Calu3 (cell line): ENCODE measurements at places on chromosomes 1 and 21.
A peak's percentile ranks its signal among the peaks of the same experiment; 100 is the strongest.

- no peak for DNase-seq
Measured at GRCh38 chr21:42496839-42497202, 797 bp upstream of the RSPH1 start.

- DNase-seq: no peak
Measured at GRCh38 chr21:37281993-37282392, 14.9 kb upstream of the VPS26C start.

DNA sequence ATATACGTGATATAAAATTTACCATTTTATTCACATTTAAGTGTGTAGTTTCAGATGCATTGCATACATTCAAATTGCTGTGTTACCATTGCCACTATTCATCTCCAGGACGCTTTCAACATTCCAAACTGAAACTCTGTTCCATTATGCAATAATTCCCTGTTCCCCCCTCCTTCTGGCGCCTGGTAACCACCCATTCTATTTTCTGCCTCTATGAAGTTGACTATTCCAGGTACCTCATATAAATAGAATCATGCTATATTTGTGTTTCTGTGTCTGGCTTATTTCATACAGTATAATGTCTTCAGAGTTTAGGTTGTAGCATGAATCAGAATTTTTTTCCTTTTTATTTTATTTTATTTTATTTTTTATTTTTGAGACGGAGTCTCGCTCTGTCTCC, 41.7 kb downstream of the SLC22A15 start:
- no peak for DNase-seq

- DNase-seq: no peak
Measured at GRCh38 chr1:150006881-150007421, 3.6 kb downstream of the OTUD7B start.

DNA sequence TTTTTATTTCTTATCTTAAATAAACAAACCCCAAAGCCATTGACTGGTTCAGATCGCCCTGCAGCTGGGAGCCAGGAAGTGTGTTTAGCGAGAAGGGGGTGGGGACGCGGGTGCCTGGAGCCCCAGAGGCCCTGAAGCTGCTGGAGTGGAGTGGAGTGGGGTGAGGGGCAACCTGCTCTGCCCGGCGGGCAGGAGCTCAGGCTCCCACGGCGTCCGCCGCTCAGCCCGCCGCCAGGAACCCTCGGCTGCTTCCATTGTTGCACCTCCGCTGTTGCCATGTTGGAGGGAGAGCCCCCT, 673 bp downstream of the PIK3C2B start:
- DNase-seq: peak; percentile 89

GRCh38 chr1:228339059-228339704, 67.5 kb downstream of the TRIM11 start:
- peak; percentile 0 for DNase-seq

- no peak for DNase-seq
Measured at GRCh38 chr21:16179773-16180172, 450.0 kb downstream of the USP25 start.

GRCh38 chr1:160710517-160711252, 937 bp downstream of the CD48 start:
- DNase-seq: no peak

- no peak for DNase-seq
Measured at GRCh38 chr1:25758466-25759070, 41.4 kb upstream of the SELENON start.

DNA sequence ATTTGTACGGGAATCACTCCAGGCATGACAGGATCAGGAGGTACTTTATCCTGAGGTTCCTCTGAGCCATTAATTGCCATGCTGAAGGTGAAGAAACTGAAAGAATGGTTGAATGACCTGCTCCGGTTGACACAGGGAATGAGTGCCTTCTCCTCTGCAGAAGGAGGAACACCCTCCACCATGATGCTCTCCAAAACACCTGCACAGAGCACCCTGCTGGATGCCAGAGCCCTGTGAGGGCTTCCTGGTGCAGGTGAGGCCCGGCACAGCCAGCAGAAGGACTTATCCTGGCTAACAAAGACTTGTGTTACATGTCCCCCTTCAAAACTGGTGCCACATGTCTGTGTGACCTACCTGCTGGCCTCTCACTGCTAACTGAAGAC, 14.3 kb upstream of the LBR start:
- no peak for DNase-seq

DNA sequence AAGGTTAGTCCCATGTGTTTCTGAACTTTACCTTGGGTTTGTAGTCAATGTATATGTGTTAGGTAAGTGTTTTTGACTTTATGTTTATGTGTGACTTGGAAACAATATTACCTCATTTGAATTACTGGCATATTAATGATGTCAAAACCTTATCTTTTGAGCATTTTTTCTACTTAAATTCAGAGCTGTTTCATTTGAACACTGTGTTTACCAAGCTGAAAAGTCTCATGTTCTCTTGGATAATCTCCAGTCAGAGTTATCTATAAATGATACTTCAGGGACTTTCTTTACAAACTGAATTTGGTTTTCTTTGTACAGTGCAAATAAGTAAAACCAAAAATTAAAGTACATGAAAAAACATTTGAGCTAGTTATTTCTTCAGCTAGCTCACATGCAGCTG, 30.0 kb downstream of the ADAMTS1 start:
- DNase-seq: no peak

DNA sequence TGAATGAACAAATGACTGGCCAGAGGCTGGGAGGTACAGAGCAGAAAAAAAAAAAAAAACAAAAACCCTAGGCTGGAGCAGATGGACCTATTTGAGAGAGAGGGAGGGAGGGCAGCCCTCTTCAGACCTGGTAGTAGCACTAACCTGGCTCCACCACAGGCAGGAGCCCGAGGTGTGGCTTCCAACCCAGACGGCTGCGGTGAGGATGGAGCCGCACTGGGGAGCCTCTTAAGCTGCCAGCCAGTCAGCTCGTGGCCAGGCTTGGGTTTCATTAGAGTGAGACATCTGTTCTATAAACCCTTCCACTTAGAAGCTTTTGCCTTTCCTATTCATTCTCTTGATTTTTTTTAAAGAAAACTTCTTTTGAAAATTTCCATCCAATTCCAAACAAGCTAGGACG, 16.8 kb downstream of the LGR6 start:
- DNase-seq: peak; percentile 54

DNA sequence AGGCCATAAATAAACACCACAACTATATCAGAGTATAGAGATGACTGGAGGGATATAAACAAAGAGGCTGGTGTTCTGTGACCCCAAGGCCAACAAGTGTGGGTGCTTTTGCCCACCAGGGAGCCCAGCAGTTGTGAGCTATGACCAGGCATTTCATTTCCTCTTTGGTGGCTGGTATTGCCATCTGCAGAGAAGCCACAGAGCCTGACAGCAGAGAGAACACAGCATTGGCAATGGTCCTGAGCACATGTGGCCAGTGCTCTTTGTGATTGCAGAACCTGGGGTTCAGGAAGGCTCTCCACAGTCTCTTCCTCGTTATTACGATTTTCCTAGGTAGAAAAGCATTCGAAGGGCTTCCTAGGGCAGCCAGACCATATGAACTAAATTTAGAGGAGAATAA, 112.3 kb downstream of the TM2D1 start:
- no peak for DNase-seq

DNA sequence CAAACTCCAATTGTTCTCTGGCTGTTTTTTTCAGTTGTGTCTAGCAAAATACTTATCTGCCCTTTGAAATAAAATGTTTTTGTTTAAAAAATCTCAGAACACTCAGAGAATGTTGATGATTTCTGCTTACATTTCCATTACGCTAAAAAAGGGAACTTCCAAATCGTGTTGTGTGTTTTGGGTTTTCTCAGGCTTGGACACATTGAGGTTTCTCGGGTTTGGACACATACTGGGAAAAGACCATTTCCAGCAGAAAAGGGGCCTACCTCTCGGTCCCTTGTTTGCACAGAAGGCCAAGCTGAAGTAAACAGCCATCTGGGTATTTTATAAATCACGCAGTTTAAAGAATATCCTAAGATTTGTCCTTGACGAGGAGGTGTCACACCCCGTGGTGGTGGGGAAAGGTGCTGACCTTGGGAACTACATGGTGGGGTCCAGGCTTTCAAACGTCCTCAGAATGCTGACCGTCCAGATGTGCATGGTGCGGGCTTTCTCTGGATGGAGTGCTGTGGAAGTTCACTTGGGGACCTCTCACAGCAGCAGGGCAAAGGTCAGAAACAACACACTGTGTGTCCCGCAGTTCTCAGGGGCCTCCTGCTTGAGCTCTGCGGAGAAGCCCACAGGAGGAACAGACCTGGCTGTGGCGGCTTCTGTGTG, 67.8 kb downstream of the SLC37A1 start:
- no peak for DNase-seq

DNA sequence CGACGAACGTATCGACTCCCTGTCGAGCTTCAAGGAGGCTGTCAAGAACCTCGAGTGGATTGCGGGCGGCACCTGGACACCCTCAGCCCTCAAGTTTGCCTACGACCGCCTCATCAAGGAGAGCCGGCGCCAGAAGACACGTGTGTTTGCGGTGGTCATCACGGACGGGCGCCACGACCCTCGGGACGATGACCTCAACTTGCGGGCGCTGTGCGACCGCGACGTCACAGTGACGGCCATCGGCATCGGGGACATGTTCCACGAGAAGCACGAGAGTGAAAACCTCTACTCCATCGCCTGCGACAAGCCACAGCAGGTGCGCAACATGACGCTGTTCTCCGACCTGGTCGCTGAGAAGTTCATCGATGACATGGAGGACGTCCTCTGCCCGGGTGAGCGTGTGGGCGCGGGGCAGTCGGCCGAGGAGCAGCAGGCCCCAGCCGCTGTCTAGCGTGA, 28.0 kb downstream of the COL6A2 start:
- DNase-seq: no peak

- no peak for DNase-seq
Measured at GRCh38 chr21:17793246-17794123, 25.7 kb downstream of the C21orf91 start.

DNA sequence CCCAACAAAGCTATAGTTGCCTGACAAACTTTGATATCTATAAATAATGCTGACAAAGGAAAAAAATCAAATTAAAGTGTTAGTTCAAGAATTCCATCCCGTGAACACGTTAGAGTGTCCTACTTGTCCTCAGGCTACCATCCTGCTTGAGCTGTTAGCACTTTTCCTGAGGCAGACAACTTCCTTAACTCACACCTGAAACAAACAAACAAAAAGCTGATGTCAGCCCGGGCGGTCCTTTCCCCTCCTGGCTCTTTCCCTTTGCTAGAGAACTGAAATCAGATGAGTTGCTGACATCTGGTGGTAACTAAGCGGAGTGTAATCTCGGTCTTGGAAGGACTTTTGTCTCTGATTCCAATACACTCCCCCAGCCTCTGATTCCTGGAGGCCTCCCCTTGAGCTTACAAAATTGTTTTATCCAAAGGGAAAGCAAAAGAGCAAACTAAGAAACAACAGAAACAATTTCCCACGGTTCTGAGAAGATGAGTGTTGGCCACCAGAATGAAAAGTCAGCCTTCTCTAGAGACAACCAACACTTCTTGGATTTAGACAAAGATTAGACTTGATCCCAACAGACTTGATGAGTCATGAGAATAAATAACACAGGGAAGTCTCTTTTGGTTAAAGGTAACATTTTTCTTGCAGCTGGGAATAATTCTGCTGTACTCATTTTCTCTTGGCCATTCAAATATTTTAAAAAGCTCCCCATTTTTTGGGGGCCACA, 135.4 kb downstream of the PROX1 start:
- peak; percentile 65 for DNase-seq

- DNase-seq: no peak
Measured at GRCh38 chr1:160708118-160708517, 3.5 kb downstream of the CD48 start.

DNA sequence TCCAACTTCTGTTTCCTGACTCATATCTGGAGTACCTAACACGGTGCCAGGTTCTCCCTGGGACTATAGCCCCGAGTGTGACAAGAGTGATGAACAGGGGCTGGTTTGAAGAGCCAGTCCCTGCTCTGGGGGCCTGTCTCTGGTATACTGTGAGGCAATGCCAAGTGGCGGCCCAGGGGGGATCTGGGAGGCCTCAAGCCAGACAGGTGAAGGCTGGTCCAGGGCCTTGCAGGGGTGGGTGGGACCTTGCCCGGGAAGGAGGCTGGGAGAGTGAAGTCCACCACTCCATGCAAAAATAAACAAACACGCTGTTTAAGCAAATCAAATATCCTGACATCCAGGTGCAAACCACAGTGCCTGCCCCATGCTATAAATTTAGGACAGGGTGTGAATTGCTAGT, 6.8 kb upstream of the PLXNA2 start:
- no peak for DNase-seq

- no peak for DNase-seq
Measured at GRCh38 chr1:236396665-236397043, 2.6 kb downstream of the EDARADD start.

- no peak for DNase-seq
Measured at GRCh38 chr21:14454016-14455009, 71.4 kb upstream of the HSPA13 start.

DNA sequence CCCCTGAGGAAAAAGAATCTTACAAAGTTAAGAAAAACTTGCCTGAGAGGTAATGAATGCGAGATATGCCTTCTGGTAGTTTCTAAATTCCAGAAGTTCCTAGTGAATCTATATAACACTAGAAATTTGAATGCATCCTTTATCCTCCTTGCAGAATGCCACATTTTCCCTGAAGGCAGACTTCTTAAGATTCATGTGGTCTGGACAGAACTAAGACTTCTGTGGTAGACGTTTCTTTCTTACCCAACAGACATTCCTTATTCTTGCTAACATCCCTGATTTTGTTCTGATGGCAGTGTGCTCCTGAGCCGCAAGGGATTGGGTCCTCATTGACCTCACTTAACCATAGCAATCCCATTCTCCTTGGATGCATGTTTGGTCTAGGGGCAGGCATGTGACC, 121.3 kb upstream of the PAPPA2 start:
- DNase-seq: no peak

GRCh38 chr1:72620453-72620852, 338.1 kb upstream of the NEGR1 start:
- no peak for DNase-seq

DNA sequence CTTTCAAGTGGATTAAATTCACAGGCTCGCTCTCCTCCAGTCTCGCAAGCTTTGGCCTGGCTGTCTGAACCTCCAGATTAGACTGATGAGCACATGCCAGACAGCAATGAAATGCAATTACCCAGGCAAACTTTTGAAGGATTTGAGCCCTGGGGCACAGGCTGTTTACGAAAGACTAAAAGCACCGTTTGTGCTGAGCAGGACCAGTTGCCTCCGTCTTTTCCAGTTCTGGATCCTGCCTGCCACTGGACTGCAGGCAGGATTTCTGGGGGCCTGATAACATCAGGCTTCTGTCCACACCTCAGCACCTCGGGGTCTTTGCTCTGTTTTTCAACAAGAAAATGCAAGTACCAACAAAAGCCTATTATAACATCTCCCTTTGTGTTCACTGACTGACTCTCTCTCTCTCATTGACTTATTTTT, 145.7 kb downstream of the CLIC6 start:
- DNase-seq: no peak

- no peak for DNase-seq
Measured at GRCh38 chr1:187665483-187665882, 836.7 kb downstream of the PLA2G4A start.

DNA sequence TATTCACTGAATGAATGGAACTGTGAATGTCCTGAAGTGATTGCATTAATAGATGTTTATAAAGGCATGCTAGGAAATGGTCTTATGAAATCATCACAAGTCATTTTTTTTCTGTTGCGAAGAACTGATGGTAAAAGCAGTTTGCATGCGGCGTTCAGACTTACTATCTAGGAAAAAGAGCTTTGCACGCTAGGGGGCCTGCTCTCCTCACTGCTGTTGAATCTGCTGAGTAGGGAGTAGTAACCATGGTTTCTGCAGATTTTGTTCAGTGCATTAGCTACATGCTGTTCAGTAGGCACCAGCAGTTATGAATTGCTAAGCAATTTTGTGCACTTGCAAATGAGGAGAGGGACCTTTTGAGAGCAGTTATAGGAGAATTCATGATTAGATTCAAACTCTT, 57.9 kb downstream of the CENPF start:
- DNase-seq: no peak
